Thoracic aorta (tissue), 2 donors: ENCODE measurements at places on chromosomes 6 and 20. TPM values are rescaled to one million over a fixed set of nuclear protein-coding genes. Genes with fewer than 3 reads are reported as not detected.

GRCh38 chr20:42193119-42193518, 574.9 kb upstream of the CHD6 start:
- no peak overlapping the region for H3K27ac ChIP-seq
- no peaks in the 10 kb centered on the region for H3K27me3 ChIP-seq
- H3K4me3 ChIP-seq = no peak overlapping the region
- H3K4me1 ChIP-seq = no peaks in the 10 kb centered on the region
- DNase-seq = no peak
- H3K36me3 ChIP-seq = no peaks in the 10 kb centered on the region

The NKX2-4 gene
- total RNA-seq = not detected

DNA sequence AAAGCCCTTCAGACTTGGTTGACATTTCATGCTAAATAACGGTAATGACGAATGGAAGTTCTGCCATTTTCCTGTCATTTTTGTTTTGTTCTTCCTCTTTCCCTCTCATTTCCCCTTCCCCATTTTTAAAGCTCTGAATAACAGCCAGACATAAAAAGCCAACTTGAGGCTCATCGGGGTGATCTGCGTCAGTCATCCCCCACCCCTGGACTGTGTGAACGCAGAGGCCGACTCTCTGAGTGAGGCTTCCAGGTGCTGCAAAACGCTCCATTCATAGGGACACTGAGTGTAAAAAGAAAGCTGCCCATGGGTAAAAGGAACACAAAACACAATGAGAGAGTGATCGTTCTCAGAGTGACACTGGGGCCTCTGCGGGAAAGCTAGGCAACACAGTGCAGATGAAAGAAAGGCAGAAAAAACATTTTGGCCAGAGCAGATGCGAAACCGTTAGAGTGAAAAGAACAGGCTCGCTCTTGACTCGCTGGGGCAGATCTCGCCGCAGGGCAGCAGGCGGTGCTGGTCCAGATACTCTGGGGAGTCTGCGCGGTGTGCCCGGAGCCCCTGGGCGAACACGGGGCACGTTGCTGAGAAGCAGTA, 684.8 kb downstream of the QKI start:
- H3K4me1 ChIP-seq = no peaks in the 10 kb centered on the region
- no peaks in the 10 kb centered on the region for H3K36me3 ChIP-seq
- no peak overlapping the region for H3K27ac ChIP-seq

DNA sequence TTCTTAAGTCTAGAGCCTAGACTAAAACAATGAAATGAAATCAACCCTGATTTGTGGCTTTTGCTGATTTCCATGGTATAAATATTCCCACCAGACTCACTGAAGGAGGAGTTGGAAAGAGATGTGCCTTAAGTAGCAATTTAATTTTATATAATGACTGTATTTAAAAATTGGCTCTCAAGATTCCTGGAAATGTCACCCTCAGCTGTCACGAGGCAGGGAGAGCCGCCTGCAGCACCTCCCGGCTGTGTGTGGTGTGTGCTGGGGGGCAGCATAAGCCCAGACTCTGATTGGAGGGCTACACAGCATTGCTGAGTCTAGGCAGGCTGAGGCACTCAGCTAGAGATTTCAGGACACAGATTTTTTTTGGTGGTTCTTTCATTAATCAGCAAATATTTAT, 40.6 kb upstream of the TMEM181 start:
- H3K4me3 ChIP-seq = no peak overlapping the region
- no peaks in the 10 kb centered on the region for H3K4me1 ChIP-seq
- no peak overlapping the region for H3K27ac ChIP-seq

DNA sequence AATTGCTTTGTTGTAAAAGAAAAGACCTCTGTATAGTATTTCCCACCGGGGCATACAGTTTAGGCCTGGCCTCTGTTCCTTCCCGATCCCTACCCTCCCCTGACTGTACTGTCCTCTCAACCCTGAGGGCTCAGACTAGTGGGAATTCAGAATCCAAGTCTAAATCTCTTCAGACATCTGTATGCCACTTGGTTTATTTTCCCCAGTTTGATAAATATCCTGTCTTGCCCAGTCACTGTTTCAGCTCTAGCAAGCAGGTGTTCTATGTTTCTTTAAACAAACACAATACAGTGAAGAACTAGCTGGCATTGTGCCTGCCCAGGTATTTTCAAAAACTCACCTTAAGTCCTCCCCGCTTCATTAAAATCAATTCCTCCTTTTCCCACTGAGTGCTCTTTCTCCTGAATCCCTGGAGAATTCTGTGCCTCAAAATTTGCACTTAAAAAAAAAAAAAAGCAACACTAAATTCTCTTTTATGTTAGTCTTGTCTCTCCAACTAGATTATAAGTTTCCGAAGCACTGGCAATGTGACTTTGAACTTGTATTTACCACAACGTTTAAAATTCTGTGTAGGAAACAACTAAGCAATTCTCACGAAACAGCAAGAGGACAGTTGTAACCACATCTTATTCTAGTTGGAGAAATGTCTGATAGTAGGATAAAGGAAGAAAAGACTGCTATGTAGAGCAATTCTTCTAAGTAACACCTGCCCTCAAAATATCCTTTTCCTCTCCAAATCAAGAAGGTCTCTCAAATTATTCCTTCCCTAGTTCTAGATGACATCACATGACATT, 112.0 kb upstream of the CARMIL1 start:
- H3K27me3 ChIP-seq = no peaks in the 10 kb centered on the region
- H3K4me3 ChIP-seq = no peak overlapping the region
- H3K36me3 ChIP-seq = no peaks in the 10 kb centered on the region
- no peak overlapping the region for H3K27ac ChIP-seq
- H3K4me1 ChIP-seq = peaks cover 38% of the 10 kb centered on the region
- no peak for DNase-seq

DNA sequence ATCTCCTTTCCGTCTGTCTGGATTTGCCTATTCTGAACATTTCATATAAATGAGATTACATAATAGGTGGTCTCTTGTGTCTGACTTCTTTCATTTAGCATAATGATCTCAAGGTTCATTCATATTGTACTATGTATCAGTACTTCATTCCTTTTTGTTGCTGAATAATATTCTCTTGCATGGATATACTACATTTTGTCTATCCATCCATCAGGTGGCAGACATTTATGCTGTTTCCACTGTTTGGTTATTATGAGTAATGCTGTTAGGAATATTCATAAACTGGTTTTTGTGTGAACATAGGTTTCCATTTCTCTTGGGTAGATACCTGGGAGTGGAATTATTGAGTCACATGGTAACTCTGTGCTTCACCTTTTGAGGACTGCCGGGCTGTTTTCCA, 148.2 kb upstream of the PMEPA1 start:
- no peaks in the 10 kb centered on the region for H3K27me3 ChIP-seq
- H3K4me3 ChIP-seq = no peak overlapping the region
- H3K27ac ChIP-seq = no peak overlapping the region
- no peak for DNase-seq

- H3K4me1 ChIP-seq = no peaks in the 10 kb centered on the region
- no peak for DNase-seq
- no peak overlapping the region for H3K27ac ChIP-seq
- no peak overlapping the region for H3K4me3 ChIP-seq
Measured at GRCh38 chr6:7649037-7649810, 59.2 kb downstream of the SNRNP48 start.

The TM9SF4 gene
- total RNA-seq = 33.4 TPM

The COL12A1 gene
- 92.3 TPM for total RNA-seq
